NCI-H1436 (cell line): ENCODE measurements at places on chromosomes 7 and 10.

- DNase-seq: no peak
Observed at GRCh38 chr10:33031815-33032653, 74.0 kb upstream of the ITGB1 start.

DNA sequence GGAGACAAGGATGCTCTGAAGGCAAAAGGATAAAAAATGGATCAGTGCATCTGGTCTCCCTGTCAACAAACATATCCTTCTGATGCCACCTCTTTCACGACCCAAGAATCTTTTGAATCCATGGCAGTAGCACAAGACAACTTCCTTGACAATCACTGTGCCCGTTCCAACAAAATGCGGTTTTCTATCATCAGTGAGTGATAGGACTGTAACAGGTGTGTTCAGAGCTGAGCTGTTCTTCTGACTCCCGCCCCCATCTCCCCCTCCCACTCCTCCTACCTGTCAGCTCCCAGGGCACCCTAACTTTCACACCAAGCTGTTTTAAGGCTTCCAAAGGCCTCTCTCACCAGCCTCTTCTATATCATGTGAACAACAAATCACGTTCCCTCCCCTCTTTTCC, 74.8 kb downstream of the PARD3 start:
- DNase-seq: no peak

DNA sequence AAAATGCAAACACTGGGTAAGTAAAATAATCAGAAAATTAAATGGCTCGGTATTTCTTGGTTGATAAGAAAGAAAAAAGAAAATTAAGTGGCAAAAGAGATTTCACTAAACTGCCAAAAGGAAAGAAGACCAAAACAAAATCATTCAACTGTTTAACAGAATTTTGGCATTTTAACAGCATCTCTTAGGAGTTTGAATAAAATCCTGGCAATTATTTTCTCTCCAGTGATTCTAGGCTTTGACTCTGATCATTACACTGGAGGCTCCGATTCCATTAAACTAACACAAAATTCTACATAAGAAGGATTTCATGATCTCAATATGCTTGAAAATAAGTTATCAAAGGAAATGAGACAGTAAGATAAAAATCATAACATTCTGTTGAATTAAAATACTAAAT, 62.3 kb downstream of the ARHGAP21 start:
- DNase-seq: no peak

GRCh38 chr7:141213226-141213625, 139.4 kb downstream of the TMEM178B start:
- DNase-seq: no peak

GRCh38 chr7:2154831-2155230, 77.9 kb downstream of the MAD1L1 start:
- DNase-seq: no peak

GRCh38 chr10:13669182-13669855, 82.6 kb downstream of the PRPF18 start:
- no peak for DNase-seq

DNA sequence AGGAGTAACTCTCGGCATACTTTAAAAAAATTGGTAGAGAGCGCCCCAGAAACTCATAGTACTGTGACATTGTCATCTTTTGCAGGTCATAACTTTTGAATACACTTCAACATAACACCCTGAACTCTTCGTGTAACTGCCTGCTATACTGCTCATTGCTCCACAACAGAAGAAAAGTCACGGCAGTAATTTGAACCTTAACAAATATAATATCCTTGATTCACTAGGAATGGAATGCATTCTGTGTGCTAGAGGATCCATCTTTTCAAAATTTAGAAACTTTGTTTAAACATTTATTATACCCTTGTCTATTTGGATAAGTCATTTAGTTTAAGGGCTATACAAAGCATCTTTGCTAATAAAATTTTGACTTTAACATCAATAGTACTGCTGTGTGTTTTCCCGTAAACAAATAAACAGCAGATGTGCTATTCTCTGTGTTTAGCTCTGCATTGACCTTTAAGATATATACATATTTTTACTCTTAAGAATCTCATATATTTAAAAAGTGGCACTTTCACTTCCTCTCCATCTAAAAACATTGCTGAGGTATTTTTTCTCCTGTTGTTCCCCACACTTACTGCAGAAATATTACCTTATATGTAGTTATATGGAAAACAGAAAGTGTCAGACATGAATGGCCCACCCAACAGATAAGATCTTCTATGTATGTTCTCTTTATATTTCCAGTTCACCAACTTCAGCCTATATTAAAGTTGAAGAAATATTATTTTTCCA, 217.6 kb upstream of the TMEM229A start:
- no peak for DNase-seq

- DNase-seq: no peak
Observed at GRCh38 chr10:119908166-119908565, 15.6 kb downstream of the SEC23IP start.

GRCh38 chr7:51455086-51455485, 138.5 kb upstream of the COBL start:
- no peak for DNase-seq

DNA sequence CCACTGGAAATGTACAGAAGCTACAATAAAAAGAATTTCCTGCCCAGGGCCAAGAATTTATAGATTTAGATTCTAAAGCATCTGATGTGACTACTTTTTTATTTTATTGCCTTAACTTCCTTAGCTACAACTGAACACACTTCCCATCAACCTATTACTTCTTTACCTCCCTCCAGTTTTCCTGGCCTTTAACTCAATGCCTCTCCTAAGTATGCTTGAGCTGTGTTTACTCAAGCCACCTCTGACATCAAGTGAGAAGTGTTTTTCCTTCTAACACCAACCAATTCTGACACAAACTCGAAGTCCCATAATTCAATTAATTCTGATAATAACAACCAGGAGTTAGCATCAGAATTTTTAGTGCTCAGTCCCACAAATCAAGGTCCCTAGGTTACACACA, 170.0 kb downstream of the IMMP2L start:
- no peak for DNase-seq

DNA sequence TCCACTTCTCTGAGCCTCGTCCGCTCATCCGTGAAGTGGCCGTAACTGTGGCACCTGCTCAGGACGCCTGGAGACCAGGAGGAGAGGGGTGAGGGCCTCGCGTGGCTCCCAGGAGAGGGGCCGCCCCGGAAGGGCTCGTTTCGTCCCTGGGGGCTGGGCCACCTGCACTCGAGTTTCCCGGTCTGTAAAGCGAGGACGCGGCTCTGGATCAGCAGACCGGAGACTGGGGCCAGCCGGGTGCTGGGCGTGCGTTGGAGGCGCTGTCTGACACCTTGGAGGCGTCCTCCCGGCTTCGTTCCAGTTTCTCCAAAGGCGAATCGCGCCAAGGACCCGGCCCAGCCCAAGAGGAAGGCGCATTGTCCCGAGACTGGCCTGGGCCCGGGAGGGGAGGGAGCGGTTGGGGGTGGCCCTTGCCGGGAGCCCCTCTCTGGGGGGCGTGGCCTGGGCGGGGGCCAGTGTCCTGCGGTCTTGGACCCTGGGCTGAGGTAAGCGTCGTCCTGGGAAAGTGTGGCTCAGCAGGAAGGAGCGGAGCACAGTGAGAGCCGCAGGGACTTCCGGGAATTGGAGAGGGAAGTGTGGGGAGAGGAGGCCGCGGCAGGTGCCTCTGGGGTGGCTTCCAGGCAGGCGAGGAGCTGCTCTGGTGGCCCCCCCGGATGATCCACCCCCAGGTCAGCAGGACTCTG, 89.6 kb downstream of the FOXL3 start:
- no peak for DNase-seq

- DNase-seq: no peak
Observed at GRCh38 chr10:91200314-91201212, 19.9 kb upstream of the PCGF5 start.

DNA sequence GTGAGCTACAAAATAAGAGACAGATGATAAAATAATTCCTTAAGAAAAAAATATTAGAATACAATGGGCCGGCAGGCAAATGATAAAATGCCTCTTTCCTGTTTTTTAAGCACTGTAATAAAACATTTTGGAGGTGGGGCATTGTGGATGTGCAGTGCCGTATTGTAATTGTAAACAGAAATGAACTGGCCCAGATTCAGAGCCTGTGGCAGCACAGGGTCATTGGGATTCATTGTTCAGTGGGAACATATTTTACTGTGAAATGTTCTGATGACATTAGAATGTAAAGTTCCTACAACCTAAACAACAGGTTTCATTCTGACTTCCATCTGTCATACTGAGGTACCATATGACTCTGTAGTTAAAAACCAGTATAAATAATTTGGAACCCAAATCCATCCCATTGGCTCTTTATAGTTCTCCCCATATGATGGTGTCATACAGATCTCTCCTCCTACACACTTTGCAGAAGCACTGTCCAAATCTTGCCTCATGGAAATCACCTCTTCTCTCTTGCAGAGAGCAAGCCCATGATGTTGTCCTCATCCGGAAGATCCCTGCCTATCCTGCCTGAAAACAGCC, 264.6 kb downstream of the WDR37 start:
- no peak for DNase-seq

DNA sequence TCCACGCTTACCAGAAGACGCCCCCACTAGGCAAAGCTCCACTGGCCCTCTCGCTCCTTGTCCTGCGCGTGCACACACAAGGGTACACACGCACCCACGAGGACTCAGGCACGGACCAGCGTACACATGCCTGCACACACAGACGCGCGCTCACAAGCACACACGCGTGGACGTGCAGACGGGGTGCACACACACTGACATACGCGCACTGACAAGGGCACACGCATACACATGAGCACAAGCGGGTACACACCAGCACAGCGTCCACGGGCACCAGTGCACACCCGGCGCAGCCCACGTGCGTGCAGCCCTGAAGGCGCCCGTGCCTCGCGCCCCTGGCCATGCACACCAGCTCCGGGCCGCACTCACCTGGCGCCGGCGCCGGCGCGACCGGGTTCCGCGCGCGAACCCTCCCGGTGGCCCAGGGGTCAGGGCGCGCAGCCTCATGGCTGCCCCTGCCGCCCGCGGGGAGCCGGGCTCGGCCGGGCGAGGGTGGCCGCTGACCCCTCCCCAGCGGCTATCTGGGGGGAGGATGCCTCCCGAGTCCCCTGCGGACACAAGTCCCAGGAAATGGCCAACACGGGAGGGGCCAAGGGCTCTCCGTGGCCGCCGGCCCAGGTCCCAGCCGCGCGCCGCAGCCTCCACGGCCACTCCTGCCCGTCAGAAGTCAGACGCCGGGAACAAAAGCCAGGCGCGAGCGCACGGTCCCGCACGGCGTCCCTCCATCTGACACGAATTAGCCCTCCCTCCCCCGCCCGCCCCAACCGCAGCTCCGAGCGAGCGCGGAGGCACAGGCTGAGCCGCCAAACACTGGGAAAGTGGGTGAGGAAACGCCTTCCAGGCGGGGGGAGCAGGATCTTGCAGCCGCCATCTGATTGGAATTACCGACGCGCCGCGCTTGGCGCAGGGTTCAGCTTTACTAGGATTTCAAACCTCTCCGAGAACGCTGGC, 45.0 kb downstream of the TNS3 start:
- DNase-seq: no peak

DNA sequence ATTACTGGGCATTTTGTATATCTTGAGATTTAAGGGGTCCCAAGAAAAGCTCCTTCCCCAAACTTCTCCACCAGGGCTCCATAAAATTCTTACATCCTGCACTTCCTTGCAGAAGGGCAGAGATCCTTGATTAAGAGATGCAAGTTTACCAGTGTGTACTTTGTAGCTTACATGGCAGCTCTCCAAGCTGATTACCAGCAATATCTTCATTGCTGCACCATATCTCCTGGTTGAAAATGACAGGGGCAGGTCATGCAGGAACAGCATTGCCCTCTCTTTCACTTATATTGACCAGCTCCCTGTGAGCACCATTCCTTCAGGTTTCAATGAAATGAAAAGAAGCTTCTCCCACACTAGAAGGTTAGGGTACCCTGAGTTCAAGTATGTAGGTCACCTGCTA, 184.6 kb upstream of the PHYHIPL start:
- no peak for DNase-seq

DNA sequence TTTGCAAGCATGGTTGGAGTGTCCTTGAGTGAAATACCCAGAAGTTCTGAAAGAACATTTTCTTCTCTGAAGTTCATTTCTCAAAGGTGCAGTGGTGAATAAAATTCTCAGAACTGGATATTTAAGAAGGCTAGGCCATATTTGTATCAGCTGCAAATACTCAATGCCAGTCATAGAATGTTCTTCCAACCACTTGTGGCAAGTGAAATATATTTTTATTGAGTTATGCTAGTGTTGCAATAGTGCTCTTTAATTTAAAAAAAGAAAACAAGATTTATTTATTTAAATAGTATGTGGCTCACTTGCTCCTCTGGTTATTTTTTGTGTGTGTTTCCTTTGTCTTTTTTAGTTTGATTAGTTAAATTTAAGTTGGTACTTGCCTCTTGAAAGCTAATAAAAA, 64.5 kb downstream of the PALS2 start:
- DNase-seq: no peak

GRCh38 chr10:62243647-62243997, 25.0 kb downstream of the RTKN2 start:
- no peak for DNase-seq

DNA sequence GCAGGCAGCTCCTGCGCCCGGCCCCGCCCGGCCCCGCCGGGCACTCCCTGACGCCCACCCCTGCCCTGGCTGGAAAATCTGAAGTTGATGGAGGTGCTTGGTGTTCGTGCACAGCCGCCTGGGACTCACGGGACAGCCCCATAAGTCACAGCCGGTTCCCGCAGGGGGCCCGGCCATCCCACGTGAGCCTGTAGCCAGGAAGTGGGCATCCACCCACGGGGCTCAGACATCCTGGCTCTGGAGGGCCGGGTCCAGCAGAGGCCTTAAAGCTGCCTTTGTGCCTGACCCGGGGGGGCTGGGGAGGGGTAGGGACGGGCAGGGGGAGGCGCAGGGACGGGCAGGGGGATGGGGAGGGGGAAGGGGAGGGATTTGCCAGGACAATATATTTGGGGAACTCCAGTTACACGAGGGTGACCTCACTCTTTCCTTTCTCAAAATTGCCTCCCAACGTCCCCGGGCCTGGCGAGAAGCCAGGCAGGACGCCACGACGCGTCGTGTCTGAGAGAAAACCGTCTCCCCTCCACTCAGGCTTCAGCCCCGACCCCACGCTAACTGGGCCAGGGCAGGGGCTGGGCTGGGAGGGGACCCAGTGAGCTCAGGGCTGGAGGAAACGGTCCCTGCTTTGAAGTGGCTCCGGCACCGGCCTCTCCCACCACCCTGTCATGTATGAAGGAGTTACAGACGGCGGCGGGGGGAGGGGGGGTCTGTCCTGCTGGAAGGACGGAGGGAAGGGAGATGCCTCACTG, 82.1 kb upstream of the PDGFA start:
- no peak for DNase-seq

- no peak for DNase-seq
Observed at GRCh38 chr10:102658802-102659201, 14.5 kb downstream of the TRIM8 start.

GRCh38 chr7:35820858-35821257, 20.0 kb downstream of the SEPTIN7 start:
- no peak for DNase-seq

DNA sequence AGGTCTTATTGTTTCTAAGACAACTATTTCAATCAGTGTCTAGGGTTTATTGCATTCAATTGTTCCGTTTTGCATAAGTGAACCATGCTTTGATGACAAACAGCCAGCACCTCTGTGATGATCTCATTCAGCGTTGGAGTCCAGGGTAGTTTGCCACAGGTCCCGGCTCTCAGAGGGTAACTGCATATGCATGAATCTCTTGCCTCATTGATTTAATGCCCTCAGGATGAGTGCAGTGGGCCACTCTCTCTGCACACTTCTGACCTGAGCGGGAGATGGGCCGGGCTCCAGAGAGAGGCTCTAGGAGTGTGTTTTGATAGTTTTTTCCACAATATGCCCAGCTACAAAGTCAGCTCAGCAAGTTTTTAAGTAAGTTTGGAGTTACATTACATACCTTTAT, 83.9 kb downstream of the HECW1 start:
- no peak for DNase-seq

GRCh38 chr7:45180084-45180986, 22.7 kb downstream of the RAMP3 start:
- no peak for DNase-seq
